ENCODE measurements at places on chromosomes 7 and 10.

GRCh38 chr10:30897048-30897447 is 134.6 kb downstream of the ZNF438 start:
- DNase-seq = no peak

DNA sequence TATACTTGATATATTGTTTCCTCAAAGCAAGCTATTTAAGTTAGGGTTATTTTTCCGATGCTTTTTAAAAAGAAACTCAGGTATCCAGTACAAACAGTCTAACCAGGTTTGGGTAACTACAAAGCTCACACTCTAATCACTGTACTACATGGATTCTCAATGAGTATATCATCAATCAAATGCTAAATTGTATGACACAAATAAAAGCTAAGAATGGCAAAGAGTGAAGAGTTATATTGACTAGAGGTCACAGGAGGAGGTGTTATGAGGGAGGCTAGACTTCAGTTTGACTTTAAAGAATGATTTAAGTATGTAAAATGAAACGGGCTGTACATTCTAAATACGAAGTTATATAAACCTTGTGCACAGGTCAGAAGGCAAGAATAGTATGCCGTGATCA is 178.0 kb downstream of the CTNNA3 start:
- no peak for DNase-seq

DNA sequence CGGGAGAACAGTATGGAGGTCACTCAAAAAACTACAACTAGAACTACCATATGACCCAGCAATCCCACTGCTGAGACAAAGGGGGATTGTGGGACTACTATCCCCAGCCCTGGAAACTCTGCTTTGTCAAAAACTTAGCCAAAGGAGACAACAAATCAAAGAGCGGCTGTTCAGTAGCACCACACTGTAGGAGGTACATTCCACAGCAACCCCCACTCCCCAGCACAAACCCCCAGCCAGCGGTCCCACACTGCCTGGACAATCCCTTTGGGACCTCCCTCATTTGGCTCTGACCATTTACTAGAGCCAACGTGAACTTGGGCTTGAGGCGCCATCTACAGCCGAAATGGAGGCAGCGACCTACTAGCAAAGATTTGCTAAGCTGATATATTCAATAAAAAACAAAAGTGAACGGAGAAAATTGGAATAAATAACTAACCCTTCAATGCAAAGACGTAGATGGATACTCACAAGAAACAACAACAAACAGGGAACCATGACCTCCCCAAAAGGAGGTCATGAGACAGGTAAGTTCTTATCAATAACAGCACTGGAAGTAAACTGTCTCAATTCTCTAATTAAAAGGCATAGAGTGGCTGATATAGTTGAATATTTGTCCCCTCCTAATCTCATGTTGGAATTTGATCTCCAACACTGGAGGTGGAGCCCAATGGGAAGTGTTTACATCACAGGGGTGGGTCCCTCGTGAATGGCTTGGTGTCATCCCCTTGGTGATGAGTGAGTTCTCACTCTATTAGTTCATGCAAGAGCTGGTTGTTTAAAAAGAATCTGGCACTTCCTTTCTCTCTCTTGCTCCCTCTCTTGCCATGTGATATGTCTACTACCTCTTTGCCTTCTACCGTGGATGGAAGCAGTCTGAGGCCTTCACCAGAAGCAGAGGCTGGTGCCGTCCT is 119.0 kb upstream of the KCNMA1 start:
- peak; percentile 85 for DNase-seq

GRCh38 chr10:128103229-128103714 is 23.0 kb downstream of the MKI67 start:
- no peak for DNase-seq

DNA sequence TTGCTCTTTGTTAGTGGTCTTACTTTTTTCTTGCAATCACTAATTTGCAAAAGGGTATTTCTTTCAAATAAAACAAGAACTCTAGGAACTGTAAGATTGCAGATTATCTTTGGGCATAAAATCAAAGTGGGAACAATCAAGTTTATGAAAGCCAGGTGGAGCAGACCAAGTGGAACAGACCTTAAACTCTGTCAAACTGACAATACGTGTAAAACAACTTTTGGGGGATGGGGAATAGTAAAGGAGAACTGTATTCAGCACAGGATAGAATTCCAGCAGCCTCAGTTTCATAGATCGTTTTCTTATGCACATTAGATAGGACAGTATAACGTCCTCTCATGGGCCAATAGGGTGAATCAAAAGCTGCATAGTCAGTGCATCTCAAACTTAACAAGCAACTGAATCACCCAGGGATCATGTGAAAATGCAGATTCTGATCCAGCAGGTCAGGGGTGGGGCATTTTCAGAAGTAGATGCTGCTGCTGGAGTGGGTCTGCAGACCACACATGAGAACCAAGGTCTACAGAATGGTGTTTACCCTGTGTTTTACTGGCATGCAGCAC is 120.7 kb downstream of the PIP4K2A start:
- DNase-seq = no peak

GRCh38 chr10:112735041-112735695 is 214.9 kb upstream of the TCF7L2 start:
- no peak for DNase-seq

GRCh38 chr7:131471250-131472004 is 85.0 kb downstream of the PODXL start:
- DNase-seq = no peak

DNA sequence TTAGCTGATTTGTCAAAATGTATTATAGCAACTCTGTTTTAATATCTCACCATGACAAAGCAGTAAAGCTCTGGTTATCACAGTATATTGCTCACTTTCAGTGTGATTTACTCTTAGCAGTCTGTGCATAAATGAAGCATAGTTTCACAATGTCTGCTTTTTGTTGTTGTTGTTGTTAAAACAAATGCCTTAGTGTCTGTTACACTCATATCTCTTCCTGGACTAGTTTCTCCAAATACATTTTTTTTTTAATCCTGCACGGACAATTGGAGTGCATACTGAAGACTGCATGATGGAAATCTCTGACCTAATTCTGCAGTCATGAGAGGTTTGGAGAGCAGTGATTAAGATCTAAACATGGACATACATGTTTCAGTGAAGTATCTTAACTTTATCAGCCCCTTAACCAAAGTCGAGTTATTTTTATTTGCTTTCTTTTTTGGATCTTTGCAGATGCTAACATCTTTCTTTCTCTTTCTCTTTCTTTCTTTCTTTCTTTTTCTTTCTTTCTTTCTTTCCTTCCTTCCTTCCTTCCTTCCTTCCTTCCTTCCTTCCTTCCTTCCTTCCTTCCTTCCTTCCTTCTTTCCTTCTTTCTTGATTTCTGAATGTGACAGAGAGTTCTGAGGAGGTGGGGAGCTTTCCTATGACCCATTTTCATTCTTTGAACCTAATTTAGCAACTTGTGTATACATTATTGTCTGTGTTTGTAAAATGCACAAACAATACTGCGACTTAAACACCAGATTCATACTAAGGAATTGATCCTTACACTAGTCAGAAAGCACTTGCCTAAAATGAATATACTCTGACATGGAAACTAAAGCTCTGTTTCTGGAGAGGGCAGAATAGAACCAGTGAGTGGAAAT is 161.5 kb upstream of the AGR3 start:
- DNase-seq = no peak

- DNase-seq = no peak
Observed at GRCh38 chr7:155259866-155260497, 37.7 kb upstream of the INSIG1 start.

- DNase-seq = no peak
Observed at GRCh38 chr7:119903085-119903484, 369.9 kb upstream of the KCND2 start.

GRCh38 chr10:122089311-122090017 is 100.5 kb downstream of the TACC2 start:
- no peak for DNase-seq

GRCh38 chr7:910441-910861 is 34.1 kb downstream of the GET4 start:
- no peak for DNase-seq

DNA sequence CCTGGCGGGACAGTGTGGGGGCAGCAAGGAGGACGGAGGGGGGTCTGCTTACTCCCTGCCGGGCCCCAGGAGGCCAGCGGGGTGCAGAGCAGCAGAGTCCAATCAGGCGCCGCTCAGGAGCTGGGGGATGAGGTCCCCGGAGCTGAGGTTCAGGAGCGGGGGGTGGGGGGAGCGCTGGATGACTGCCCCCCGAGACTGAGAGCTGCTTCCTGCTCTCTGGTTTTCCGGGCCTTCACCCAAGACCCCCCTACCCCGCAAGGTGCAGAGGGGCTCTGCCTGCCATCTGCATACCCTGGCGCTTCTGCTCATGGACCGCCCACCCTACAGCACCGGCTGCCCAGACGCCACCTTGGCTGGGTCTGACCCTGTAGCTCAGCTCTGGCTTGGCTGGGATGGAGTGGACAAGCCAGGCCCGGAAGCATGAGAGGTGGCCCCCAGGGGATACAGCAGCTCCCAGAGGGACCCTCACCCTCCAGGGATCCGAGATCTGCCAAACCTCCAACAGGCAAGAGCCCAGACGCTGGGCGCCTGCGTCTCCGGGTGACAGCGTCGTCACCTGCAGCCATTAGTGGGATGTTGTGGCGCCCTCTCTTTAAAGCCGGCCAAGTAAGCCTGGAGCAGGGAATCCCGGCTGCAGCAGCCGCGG is 930 bp downstream of the KNDC1 start:
- no peak for DNase-seq

DNA sequence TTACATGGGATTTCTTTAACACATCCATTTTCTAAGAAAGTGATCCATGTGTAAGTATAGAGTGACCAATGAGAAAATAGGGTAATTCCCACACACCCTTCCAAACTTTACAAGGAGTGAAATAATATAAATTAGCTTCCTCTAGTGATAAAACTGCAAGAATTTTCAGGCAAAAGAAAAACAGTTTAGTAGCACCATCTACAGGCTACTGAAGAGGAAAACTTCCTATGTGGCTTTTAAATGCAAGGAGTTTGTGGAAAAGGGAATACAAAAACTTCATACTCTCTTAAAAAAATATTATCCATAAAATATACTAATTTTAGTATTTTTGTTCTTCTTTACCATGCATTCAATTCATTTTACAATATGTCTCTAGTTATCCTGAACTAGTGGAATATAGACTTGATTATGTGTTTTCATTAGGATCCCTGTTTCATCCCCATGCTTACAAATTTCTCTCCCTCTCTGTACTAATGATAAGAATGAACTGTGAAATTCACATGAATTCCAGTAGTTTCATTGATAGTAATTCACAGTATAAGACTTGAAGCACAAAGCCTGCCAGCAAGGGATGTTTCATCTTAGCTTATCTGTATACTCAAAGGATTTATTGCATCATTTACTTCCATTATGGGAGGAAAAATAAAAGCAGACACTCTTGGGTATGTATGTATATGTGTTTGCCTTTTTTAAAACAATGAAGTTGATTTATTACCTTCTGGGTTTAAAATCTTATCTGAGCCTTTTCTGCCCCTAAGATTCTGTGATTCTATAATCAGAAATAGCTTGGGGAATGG is 442.9 kb downstream of the AUTS2 start:
- DNase-seq = peak; percentile 51

DNA sequence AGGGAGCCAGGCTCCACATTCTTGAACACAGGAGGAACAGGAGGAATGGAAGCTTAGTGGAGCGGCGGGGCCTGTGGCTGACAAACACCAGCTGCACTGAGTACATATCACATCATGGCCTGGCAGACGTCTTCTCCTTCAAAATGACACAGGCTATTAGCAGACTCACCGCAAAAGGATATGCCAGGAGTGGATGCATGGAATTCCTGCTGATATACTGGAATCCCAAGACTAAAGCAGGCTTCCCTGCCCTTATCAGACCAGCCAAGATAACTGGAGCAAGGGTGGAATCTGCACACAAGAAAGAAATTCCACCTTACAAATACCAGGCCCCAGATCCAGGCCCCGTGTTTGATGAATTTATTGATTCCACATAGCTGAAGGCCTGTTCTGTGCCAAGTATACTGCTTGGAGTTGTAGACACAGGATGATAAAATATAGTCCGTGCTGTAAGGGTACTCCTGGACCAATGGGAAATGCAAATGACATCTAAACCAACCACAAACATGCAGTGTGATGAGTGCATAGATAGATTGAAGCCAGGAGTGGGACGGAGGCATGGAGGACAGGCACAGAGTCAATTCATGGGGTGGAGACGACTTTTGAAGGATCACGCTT is 480.5 kb upstream of the ZMIZ1 start:
- peak; percentile 89 for DNase-seq

- no peak for DNase-seq
Observed at GRCh38 chr10:98852686-98853085, 383.0 kb downstream of the HPSE2 start.

GRCh38 chr10:130233426-130233825 is 97.2 kb downstream of the GLRX3 start:
- no peak for DNase-seq

GRCh38 chr10:31242902-31243301 is 76.1 kb upstream of the ZEB1 start:
- peak; percentile 98 for DNase-seq

DNA sequence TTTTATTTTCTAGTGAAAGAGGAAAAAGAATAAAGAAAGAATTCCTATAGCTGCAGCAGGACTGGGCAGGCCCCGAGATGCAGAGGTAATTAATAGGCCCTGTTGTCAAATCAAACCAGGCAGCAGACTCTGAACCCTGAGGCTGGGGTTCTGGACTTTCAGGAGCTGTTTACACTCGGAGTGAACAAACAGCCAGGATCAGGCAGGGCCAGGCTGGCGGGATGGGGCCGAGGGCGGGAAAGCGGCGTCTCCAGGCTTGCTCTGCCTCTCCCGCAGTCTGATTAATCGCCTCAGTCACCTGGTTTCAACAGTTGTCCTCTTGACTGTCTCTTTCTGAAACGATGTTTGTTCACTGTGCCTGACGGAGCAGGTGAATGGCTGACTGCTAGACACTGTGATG is 675.4 kb upstream of the FOXK1 start:
- no peak for DNase-seq

- DNase-seq = no peak
Observed at GRCh38 chr7:14095233-14095950, 105.9 kb upstream of the ETV1 start.

DNA sequence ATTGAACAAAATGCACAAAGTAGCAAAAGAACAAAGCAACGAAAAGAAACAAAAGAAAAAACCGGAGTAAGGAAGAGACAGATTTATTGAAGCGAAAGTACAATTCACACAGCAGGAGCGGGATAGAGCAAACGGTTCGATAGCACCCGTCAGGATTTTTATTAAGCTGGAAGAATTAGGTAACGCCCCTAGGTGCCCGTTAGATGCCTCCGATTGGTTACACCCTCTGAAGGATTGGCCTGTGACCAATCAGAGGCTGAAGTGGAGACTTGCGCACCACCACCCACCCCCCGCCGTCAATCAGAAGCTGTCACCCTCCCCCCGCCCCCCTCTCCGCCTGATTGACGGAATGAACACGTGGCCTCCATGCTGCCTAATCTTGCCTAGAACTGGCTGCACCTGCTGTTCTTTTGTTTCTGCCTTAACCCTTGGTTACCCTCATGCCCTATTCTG is 16.8 kb downstream of the OCM2 start:
- DNase-seq = peak; percentile 0

DNA sequence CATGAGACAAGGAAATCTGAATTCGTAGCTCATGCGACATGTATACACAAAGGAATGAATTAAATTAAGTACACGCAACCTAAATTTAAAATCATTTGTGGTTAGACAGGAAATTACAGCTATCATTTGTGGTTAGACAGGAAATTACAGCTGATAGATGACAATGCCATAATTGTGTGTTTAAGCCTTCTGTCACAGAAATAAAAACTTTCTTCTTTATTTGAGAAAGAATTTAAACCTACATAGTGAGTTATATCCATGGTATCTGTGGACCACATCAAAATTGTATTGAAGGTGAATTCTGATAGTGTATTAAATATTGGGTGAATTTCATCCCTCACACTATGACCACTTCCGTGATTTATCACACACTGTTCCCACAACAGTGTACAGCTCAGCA is 362.9 kb downstream of the MAGI2 start:
- DNase-seq = peak; percentile 55

Data from fibroblast of upper back skin (primary cell).